ENCODE measurements at places on chromosomes 13 and 19.

DNA sequence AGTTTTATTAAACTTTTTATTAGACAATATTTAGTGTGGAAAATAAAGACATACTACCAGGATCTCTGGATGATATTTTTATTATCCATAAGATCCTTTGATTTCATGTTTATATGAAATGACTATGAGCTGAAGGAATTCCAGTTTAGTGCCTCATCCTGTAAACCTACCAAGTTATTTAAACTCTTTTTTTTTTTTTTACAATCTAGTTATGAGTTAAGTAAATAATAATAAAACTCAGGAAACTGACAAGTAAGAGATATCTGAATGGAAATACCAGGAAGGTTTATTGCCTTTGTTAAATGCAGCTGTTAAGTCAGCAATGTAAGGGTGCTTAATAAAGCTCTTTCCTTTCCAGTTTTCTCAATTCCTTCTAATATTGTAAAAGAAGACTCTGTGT is 53.9 kb downstream of the RXFP2 start:
- no peak for DNase-seq

- DNase-seq = no peak
These were observed at the start of gene SBK2 for GRCh38 chr19:55536951-55537740. SBK2 (minus strand) TSS chr19:55537133; CDS start chr19:55536294, 839 bp downstream.

GRCh38 chr19:57815247-57816075 is 748 bp upstream of the ZNF552 start:
- no peak for DNase-seq

DNA sequence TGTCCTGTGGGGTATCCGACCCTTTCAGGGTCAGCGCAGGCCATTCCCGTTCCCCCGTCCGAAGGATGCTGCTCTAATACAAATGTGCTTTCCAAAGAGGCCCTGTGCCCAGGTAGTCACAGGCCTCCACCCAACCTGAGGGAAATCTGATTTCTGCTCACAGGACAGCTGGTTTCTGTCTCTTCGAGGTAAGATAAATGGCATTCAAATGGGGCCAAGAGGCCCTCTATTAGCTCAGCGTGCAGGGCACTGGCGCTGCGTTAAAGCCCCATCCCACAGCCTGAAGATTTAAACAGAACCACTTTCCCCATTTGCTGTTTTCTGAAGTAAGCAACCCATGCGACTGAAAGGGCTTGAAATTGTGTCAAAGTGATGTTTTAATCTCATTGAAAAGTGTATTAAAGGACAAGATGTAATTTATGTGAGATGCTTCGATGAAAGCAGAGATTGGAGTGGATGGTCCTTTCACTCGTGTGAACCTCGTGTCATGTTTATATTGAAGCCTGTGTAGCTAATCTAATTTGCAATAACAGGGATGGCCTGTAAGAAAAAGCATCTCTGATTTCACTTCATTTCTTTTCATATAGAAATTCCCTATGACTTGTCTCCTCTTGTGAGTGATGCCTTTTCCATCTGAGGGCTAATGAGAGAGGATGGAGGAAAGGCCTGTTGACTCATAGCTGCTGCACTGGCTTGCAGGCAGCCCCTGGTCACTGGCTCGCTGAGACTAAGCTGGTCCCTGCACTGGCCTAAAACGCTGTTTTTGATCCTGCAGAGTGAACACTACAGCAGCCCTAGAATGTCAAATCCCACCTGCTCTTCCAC is 7.3 kb upstream of the SOX1 start:
- DNase-seq = no peak

GRCh38 chr19:18832306-18833140 is 764 bp downstream of the UPF1 start:
- DNase-seq = no peak

- DNase-seq = no peak
These were observed 13.1 kb downstream of the DNM2 start for GRCh38 chr19:10730932-10731331.

DNA sequence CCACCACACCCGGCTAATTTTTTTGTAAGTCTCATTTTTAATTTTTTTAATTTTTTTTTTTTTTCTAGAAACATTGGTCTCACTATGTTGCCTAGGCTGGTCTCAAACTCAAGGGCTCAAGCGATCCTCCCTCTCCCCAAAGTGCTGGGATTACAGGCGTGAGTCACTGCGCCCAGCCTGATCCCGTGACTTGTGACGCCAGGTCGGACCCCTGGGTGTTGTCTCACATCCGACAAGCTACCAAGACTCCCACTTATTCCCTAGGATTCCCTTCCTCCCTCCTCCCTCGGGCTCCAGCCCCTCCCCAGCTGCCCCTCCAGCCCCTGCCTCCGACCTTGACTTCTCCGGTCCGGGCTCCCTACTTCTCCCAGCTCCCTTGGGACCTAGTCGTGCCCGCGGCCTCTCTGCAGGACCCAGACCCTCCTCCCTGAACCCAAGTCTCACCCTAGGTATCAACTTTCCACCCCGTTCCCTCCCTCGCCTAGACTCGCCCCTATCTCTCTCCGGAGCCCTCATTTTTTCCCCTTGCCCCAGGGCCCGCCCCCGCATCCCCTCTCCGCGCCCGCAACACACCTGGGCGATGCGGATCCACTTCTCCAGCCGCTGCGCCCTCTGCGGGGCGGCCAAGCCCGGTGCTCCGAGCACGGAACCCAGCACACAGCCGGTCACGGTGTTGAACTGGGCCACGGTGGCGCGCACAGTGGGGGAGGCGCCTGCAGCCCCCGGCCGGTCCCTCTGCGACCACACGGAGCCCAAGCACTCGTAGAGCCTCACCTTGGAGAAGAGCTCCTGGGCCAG is 13.1 kb downstream of the RGL3 start:
- no peak for DNase-seq

GRCh38 chr19:53664760-53665159 is 33.0 kb downstream of the DPRX start:
- no peak for DNase-seq

- no peak for DNase-seq
These were observed 11.9 kb upstream of the WDR18 start for GRCh38 chr19:972281-972680.

GRCh38 chr13:110265341-110265681 is 41.6 kb downstream of the COL4A1 start:
- no peak for DNase-seq

DNA sequence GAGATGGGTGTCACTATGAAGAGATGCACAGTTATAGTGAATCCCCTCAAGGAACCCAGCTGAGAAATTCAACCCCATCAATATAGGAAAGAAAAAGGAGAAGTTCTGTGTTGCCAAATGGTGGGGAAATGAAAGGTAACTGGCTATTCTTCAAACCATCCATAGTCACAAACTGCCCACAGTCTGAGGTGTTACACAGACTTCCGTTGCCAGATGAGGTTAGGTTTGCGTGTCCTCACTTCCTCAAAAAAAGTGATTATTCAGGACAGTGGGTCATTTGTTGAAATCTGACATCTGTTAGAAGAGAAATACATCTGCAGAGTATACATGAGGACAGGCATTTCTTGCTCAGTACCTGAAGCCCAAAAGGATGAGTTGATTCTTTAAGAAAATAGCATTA is 9.0 kb downstream of the SIGLEC5 start:
- peak; percentile 99 for DNase-seq

Data from MV-4-11 (cell line).